Putamen (tissue), 1 donor: ENCODE measurements at places on chromosomes 2 and 18.
A peak's percentile ranks its signal among the peaks of the same experiment; 100 is the strongest.

GRCh38 chr2:227884511-227884947, 13.1 kb downstream of the DAW1 start:
- no peak for DNase-seq

- DNase-seq = no peak
Measured at GRCh38 chr2:149068996-149069888, 30.7 kb downstream of the LYPD6B start.

- DNase-seq = no peak
Measured at GRCh38 chr2:240170354-240170735, 29.9 kb upstream of the OTOS start.

- DNase-seq = no peak
Measured at GRCh38 chr2:39141334-39142271, 20.8 kb upstream of the SOS1 start.

DNA sequence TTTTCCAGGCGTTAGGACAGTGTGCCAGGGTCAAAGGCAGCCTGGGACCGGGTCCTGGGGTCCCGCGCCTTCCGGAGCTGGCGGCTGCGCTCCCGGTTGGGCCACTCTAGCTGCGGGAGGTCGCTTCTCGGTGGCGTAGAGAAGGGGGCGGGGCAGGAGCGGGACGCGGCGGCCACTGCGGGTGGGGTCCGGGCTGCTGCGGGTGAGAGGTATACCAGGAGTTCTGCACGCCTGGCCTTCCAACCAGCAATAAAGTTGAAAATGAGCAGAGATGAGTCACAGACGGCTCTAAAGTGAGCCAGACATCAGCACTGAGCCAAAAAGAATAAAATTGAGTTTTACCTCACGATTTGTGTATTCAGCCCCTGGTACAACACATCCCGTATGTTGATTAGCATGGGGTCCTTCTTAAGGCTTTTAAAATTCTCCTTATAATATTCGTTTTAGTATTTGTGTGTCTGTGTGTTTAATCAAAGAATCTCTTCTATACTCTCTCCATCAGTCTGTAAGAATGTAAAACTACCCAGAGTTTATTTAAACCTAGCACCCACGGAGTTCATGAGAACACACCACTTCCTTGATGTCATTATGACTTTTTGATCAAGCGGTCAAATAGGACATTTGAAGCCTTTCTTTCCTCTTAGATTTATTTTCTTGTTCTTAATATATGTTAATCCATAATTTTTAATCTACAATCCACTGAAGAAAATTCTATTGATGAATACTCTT, at the start of gene C1GALT1C1L:
TSS of gene C1GALT1C1L (minus strand) at position 108 of the 729 bp plus-strand sequence. CDS start at position 1, 107 bp downstream.
- DNase-seq = peak; percentile 9

GRCh38 chr2:144099780-144100377, 420.0 kb downstream of the ZEB2 start:
- peak; percentile 4 for DNase-seq

GRCh38 chr18:63113899-63114565, 205.5 kb downstream of the BCL2 start:
- DNase-seq = no peak

GRCh38 chr2:152363936-152364335, 29.0 kb downstream of the FMNL2 start:
- no peak for DNase-seq

DNA sequence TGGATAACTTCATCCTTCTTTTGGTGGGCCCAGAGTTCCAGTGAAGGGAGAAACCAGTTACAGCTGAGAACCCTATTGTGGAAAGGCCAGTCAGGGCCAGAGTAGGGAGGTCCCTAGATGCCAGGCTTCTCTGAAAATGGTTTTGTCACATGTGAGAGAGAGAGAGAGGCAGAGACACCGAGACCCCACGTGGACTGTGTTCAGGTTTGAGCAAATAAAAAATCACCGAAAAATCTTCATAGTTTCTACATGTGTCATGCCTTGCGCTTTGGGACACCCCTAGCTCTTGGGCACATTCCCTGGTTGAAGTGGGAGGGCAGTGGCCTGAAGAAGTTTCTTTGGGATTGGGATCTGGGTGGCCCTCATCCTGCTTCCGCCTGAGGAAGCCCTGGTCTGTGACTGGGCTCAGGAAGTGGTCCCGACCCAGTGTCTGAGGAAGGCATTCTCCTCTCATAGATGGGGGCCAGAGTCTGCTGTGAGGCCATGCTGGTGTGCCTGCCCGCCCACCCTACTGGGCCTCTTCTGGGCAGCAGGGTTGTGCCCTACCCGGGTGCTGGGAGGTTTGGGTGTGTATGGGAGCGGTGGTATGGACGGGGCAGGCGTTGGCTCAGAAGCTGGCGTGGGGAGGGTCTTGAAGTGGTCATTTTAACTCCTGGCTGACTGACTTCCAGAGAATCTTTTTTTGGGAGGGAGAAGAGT, 16.1 kb downstream of the NCK2 start:
- DNase-seq = no peak

- no peak for DNase-seq
Measured at GRCh38 chr2:166158546-166158945, 30.7 kb upstream of the SCN1A start.

GRCh38 chr18:32980896-32981295, 208.1 kb upstream of the KLHL14 start:
- no peak for DNase-seq

- no peak for DNase-seq
Measured at GRCh38 chr2:66109419-66109818, 325.5 kb upstream of the MEIS1 start.

- DNase-seq = no peak
Measured at GRCh38 chr2:201208563-201209252, 25.8 kb downstream of the CASP10 start.

DNA sequence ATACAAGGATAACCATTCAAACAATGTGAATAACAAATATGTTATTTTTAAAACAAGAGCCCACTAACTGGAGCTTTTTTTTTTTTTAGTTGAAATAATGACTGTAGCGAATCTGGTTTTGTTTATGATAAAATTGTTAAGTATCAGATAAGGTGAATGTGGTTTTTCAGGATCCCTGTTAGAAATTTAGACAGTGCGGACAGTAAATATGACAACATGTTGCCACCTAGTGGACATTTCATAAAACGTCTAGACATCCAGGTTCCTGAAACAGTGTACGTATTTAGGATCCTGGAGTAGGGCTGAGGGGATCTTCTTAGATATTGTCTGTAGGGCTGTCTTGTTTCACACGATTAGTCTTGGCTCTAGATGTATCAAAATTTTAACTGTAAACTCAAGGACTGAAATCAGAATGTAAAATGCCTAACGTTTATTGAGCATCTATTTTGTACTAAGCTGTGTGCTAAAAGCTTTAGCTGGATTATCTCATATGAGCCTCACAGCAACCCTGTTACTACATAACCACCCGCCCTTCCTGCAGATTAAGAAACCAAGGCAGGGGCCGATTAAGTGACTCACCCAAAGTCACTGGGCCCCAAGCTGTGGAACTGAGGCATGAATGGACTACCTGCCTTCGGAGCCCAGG, 23.9 kb upstream of the CCDC68 start:
- no peak for DNase-seq

DNA sequence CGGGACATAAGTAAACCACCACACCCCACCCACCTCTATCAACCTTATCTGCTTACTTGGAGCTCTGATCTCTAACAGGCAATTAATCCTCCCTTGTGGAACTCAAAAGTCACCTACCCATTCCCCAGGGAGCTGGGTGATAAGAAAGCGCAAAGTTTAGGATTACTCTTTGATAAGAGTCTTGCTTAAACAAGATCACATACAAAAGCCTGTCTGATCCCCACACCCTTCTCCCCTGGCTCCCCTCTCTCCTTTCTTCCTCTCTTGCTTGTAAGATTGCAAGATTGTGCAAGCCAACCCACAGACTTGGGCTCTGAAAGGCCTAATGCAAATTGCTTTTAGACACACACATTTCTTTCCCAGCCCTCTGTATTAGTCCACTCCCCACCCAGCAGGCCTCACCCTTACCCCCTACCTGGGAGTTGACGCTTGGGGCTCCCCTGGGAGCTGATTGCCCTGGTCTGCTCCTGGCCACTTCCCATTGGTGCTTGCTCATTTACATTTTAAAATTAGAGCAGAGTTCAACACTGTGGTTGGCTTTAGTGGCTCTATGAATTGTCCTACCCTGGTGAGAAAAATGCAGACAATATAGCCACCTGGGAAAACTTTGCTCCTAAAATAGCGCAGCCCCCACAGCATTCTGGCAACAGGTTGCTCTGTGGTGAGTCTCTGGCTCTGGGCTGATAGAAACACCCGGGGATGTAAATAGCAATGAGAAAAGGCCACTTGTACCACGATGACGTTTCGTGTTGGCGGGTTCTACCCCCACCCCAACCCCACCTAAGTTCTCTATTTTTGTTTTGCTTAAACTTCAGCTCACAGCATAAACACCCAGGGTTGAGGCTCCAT, 92.8 kb upstream of the MSH2 start:
- DNase-seq = no peak

DNA sequence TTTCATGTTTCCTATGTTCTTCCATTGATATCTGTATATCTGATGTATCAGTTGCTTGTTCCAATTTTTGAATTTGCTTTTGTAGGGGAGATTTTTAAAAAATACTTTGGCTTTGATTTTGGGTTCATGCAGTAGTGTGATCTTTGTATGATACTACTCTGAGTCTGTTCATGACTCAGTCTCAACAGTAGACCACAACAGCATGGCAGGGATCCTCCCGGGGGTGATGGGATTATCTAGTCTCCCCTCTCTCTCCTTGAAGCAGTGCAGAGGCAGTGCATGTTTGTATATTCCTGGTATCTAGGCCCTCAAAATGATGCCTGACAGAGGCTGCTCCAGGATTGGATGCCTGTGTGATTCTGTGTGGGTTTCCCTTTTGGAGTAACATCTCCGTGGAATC, 55.3 kb downstream of the G6PC2 start:
- DNase-seq = no peak

DNA sequence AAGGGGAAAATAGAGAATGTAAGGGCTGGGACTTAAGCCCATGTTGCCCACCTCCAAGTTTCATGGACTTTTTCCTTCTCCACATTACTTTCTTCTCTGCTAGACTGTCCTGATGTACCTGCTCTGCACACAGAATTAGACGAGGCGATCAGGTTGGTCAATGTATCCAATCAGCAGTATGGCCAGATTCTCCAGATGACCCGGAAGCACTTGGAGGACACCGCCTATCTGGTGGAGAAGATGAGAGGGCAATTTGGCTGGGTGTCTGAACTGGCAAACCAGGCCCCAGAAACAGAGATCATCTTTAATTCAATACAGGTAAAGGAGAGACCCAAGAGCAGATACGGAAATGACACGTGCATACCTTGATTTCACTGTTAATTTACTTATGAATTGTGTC, 16.2 kb upstream of the TYMS start:
- DNase-seq = no peak

GRCh38 chr2:74119339-74119738, 28.4 kb downstream of the BOLA3 start:
- no peak for DNase-seq

- DNase-seq = no peak
Measured at GRCh38 chr2:151716721-151717120, 17.6 kb downstream of the NEB start.

GRCh38 chr2:177799531-177799930, 273.0 kb downstream of the PDE11A start:
- DNase-seq = no peak

GRCh38 chr18:7924616-7925015, 357.5 kb downstream of the PTPRM start:
- DNase-seq = no peak

DNA sequence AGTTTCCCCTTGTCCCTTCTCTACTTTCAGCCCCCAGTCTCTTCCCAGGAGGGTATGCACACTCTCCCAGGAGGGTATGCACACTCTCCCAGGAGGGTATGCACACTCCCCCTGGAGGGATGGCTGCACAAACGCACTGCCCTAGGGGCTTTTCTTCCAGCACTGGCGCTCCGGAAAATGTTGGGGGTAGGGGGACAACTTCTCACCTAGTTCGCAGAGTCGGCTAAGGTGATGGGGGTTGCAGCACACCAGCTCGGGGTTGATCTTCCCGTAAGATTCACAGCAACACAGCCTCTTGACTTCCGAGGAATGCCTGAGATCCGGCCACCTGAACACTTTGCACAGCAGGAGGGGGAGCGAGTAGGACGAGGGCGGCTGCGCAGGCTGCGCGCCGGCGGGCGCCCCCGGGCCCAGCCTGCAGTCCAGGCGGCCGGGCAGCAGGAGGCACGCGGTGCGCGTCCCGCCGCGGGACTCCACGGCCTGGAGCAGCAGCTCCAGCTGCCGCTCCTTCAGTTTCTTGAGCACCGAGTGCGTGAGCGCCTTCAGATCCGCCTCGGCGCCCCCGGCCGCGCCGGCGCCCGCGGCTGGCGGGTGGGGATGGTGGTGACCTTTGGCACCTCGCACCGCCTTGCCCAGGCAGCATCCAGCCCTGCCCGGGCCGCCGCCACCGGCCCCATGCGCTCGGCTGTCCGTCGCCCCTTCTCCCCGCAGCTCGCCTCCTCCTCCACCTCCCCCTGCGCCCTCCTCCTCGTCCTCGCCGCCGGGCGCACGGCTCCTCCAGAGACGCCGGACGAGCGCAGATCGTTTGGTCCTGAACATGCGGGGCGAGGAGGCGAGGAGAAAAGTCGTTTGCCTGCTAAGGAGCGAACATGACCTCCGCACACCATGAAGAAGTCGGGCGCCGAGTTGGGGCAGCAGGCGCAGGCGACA, 894 bp downstream of the SMAD7 start:
- DNase-seq = no peak

- DNase-seq = no peak
Measured at GRCh38 chr2:26685989-26686839, 6.3 kb upstream of the KCNK3 start.

DNA sequence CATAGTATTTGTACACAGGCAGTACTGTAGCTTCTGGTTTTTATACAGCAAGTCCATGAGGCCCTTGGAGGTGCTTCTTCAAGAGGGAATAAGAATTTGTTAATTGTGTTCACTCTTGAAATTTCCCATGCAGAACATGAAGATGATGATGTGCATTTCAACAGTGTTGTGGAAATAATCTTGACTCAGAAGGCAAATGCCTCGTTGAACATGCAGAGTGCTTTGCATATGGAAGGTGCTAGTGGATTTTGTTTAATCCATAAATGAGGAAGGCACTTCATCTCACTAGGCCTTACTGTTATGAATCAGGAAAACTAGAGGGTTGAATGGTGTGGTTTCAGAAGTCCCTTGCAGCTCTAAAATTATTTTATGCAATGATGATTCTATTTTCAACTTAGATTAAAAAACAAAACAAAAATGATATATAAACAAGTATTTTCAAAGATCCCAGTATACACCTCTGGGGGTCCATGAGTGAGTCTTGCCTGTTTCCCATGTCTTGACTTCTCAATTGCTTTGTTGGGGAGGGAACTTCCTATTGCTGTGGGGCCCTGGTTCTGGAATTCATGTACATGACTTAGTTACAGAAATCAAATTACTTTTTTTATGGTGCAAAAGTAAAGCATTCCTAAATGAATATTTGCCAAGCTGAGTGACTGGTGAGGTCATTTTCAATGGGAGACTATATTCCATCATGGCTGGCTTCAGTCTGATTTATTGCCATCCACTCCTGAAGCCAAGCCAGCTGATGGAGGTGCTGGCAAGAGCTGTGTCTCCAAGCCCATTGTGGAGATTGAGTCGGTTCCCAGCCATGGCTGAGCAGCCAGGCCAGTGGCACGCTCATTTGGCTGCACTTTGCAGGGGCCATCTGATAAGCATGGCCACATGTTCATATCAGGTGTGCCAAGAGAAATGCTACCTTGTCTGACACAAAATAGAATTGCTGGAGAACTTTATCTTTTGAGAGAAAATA, 56.5 kb downstream of the MGAT5 start:
- no peak for DNase-seq

GRCh38 chr2:144703852-144704708, 184.2 kb upstream of the ZEB2 start:
- DNase-seq = no peak
